ENCODE measurements at places on chromosomes 1 and 21.

DNA sequence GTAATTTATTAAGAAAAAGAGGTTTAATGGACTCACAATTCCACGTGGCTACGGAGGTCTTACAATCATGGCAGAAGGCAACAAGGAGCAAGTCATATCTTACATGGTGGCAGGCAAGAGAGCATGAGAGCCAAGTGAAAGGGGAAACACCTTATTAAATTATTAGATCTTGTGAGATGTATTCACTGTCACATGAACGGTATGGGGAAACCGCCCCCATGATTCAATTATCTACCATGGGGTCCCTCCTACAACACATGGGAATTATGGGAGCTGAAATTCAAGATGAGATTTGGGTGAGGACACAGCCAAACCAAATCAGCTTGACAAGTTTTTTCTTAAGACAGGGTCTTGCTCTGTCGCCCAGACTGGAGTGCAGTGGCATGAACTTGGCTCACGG lies 14.3 kb downstream of the DAP3 start:
- no peak for DNase-seq

GRCh38 chr1:51463561-51463960 lies 55.5 kb downstream of the EPS15 start:
- DNase-seq: no peak

GRCh38 chr1:110055493-110056284 lies 14.8 kb downstream of the ALX3 start:
- DNase-seq: no peak

DNA sequence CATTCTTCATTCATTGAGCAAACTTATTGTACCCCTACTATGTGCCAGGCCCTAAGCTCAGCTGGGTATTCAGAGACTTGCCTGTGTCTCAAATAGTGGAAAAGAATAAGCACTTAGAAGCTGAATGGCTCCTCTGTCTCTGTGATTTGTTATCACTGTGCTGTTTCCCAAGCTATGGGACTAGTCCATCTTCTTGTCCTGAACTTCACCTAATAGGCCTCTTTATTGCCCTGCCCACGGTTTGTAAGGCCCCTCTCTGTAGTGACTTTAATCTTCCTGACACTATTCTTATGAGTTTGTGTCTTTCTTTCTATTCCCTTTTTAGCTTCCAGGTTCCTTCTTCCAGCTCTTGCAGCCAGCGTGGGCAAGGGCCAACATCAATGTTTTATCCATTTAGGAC lies 85.4 kb upstream of the LPGAT1 start:
- DNase-seq: no peak

GRCh38 chr1:230399321-230400006 lies 26.7 kb downstream of the PGBD5 start:
- no peak for DNase-seq

Data from NK-92 treated with Interleukin-12 subunit alpha and Interleukin-12 subunit beta, amount 100 ng/mL, for 24 hours (cell line).